NCI-H1417 treated with DMSO at 0.1 percent for 48 hours (cell line): ENCODE measurements at places on chromosomes 16 and 17.

DNA sequence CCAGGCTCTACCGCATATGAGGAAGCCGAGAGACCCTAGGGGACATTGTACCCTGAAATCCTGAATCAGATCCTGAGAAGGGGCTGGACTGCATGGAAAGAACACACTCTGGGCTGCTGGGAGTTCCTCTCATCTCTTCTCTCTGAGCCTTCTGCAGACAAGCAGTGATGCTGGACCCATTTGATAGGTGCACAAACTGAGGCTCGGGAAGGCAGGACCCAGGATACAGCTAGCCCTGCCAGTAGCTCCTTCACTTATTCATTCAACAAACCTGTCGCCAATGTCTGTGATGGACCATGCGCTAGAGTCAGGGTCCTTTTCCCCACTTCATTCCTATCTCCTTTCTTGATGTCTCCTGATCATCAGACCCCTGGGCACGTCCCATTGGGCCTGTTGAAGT, 1.9 kb downstream of the SBK1 start:
- no peak for DNase-seq

GRCh38 chr17:7929158-7930023, at the start of gene KCNAB3:
Gene KCNAB3, minus strand, starts transcription at chr17:7929856. Its CDS starts 421 bp downstream, at chr17:7929435.
- no peak for DNase-seq

DNA sequence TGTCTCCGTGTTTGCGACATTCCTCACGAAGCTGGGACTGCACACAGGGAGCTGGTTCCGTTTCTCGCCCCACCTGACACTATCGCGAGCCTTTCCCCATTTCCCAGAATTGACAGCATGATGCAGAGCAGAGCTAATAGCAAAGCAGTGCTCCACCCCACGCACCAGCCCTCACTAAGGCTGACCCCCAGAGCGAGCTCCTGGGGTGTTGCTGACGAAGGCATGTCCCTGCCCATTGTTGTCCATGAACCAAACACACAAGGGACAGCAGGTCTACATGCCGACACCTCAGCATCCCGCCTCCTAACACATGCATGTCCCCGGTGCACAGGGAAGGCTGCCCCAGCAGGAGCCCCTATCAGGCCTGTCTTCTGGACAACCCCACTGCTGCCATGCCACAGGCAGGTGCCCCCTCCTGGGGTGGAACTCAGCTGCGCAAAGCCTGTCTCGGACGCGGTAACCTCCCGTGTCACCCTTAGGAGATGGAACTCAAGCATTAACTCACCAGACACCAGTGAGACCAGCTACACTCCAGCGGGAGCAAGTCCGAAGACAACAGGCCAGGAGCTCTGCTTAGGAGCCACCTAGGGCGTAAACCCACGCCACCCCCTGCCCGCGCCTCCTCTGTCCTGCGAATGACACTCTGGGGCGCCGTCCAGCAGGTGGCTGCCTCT, 16.9 kb upstream of the TRAP1 start:
- no peak for DNase-seq

GRCh38 chr16:85134076-85134788, 22.0 kb upstream of the CIBAR2 start:
- DNase-seq, result no peak

DNA sequence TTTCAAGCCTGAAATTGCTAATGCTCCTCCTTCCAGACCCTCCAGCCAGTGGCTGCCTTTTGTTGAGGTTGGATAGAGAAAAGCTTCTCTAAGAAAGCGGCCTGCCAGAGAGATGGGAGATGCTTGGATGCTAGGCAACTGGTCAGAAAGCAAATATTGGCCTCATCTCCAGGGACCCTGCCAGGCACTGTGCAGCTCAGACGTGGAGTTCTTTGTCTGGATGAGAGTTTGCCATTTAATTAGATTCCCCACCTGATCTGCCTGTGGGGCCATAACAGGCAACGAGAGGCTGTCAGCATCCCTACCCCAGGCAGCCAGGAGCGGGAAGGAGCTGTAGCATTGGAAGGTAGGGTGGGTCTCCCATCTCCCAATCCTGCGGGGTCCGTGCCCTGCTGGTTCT, 52.7 kb downstream of the ASIC2 start:
- no peak for DNase-seq
